ENCODE measurements at places on chromosomes 4 and X.

DNA sequence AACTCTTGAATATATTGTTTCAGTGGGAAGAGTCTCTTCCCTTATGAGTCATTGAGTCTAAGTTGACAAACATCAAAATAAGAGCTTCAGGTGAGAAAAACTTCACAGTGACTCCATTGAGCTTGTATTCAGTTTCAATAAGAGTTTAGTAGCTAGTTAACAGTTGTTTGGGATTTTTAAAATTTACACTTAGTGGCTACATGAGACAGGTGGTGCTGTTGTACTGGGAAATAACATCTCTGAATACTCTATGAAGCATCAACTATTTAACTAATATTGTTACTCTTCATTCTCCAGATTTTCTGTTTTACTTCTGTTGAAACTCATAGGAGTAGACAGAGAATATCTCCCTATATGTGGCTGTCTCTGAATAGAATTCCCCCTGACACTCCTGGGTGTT, 1609.1 kb downstream of the C4orf33 start:
- DNase-seq: no peak

GRCh38 chrX:1164322-1165288, 47.8 kb downstream of the CRLF2 start:
- no peak for DNase-seq

- no peak for DNase-seq
Measured at GRCh38 chr4:22515145-22515887, 550 bp downstream of the ADGRA3 start.

- no peak for DNase-seq
Measured at GRCh38 chr4:13160920-13161319, 323.2 kb downstream of the RAB28 start.

DNA sequence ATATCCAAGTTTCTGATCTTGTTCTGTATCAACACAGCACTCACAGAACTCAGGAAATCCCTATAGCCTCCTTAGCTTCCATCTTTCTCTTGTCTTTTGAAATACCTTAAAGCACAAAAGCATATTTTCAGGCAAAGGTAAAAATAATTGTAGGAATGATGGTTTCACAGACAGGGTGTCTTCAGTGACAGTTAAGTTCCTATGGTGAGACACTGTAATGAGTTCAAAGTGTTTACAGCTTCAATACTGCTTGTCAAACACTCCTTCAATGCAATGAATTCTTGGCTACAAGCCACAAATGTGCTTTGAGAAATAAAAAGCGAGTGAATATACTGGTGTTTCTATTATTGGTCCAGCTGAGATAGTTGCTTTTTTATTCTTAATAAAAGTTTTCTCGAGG, 466.0 kb downstream of the DMD start:
- no peak for DNase-seq

DNA sequence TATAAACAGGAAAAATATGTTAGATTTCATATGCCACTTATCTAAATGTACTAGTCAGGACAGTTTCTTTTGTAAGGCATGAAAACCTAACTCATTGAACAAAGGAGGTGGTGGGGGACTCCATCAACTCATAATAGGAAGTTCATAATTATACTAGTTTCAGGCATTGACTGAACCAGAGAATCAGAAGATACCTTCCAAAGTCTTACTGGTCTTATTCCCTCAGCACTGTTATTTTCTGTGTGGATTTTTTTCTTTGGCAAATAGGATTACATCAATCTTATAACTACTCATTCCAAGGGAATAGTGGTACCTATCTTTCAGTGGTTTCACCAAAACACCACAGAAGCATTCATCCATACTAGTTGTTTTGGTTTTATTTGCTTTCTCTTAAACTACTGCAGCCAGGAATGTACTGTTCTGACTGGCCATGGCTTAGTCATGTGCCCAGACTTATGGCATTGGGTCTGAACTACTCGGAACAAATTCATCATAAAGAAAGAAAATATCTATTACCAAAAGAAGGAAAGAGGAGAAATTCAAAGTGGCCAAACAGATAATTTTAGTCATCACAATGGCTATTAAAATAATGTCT, 273.9 kb downstream of the ARAP2 start:
- DNase-seq: no peak

GRCh38 chr4:186746581-186746980, 22.9 kb upstream of the FAT1 start:
- no peak for DNase-seq

- DNase-seq: no peak
Measured at GRCh38 chr4:159428975-159429692, 326.3 kb downstream of the RAPGEF2 start.

DNA sequence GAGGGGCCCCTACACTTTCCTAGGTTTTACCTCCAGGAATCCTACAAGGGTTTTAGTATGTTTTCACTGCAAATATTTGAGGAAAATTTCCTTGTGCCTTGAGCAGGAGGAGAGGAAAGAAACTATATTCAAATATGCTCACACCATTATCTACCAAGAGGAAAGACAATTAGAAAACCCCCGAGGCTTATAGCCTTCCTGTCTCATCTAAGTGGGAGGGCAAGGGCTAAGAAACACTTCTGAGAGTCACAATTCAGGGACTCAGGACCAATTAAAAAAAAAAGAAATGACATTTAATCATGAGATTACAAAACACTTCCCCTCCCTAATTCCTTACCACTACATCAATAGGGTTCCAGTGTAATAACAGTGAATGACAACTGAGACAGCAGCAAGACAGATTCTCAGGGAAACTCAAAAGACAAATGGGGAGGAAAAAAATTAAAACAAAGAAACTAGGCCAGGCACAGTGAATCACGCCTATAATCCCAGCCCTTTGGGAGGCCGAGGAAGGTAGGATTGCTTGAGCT, 45.6 kb downstream of the ATRX start:
- DNase-seq: no peak

DNA sequence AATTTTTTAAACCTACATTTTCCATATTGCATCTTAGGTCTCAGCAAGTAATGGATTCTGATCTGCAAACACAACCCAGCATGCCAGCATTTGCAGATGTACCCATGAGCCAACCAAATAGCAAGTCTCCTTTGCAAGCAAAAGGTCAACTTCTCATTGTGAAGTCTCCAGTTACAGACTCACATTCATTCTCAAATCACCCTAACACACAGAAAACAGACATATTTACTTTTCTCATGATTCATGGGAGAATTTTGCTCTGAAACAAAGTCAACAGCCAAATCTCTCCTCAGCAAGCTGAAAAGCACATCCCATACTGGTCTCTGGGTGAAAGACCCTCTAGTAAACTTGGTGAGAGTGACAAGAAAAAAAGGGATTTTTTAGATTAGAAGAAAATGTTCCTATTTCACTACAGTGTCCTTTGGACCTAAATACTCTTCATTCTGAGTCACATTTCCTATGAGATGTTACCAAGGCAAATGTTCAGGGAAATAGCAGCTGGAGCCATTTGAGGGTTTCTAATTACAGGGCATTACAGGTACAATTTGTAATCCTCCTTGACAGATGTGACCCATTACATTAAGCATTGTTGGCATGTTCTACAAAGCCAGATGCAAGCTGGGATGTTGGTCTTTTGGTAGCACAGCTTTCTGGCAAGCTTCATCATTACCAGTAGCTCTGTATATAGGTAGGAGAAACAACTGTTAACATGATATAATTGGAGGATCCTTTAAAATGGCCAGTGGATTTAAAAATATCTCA, 383.3 kb downstream of the SMARCA1 start:
- DNase-seq: no peak

DNA sequence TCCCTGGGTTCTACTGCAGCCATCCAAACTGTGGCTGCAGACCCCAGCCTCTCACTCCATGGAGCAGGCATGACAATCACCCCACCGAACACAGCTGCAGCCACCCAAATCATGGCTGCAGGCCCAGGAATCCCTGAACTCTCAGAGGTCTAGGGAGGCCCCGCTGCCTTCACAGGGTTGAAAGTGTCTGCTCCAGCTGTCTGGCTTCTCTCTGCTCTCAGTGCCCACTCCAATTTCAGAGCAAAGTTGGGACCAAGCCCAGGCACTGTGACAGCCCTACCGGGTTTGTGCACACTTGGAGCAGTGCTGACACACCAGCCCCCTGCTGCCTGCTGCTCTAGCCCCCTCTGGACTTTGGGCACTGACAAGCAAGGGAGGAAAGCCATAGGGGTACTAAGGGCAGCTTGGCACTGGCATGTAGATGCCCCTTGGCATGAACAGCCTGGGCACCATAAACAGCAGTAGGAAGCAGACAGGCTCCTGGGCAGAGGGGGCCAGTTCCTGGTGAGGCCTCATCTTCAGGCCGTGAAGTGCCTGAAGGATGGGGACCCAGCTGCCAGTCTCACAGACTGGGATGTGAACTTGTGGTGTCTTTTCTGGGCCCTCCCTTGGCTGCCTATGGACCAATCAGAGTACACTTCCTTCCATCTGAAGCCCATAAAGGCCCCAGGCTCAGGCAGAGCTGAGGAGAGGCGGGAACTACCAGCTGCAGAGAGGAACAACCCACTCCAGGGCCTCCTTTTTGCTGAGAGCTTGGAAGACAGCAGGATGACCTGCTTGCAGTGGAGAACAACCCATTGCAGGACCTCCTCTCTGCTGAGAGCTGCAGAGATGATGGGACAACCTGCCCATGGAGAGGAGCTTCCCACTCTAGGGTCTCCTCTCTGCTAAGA, 68.8 kb downstream of the TECRL start:
- DNase-seq: no peak

DNA sequence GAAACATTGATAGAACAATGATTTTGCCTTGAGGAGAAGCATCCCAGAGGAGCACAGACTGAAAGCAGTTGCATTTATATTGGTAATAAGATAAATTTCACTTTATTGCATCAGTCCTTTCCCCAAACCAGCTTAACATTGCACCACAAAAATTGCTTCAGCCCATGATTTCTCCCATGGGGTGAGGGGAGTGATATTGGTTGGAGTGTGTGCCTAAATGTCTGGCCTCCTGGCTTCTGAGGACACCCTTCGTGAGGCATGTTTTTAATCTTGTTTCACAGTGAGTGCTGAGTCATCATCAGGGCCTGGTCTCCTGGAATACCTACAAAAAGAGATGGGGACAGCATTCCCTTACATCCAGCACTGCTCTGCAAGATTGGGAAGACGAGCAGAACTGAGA, 487.9 kb downstream of the C4orf33 start:
- DNase-seq: no peak

GRCh38 chr4:141102367-141102766, 30.9 kb downstream of the RNF150 start:
- no peak for DNase-seq
